ENCODE measurements at places on chromosomes 7 and 10.

- DNase-seq = no peak
Observed at GRCh38 chr7:33596686-33597085, 308.7 kb upstream of the BMPER start.

DNA sequence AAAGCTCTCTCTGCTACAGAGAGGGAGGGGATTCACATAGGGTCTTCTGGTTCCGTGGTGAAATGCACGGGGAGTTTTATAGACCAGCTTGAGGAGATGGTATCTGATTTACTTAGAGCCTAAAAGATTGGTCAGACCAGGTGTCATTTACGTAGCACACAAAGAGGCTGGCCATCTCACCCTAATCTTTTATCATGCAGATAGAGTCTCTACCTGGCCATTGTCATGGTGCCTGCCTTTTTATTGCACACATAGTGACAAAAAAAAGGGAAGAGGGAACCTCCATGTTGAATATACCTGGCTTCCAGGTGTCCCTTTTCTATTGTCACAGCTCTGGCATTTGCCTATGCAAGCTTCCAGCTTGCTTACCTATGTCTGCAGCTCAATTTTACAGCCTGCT is 1456.1 kb downstream of the GATA3 start:
- no peak for DNase-seq

- no peak for DNase-seq
Observed at GRCh38 chr10:88672041-88672440, 7.8 kb downstream of the LIPF start.

GRCh38 chr10:131859341-131860020 is 41.3 kb upstream of the PPP2R2D start:
- no peak for DNase-seq

GRCh38 chr7:137958470-137959431 is 43.1 kb downstream of the CREB3L2 start:
- no peak for DNase-seq

GRCh38 chr10:26468291-26468690 is 30.1 kb downstream of the APBB1IP start:
- DNase-seq = no peak

DNA sequence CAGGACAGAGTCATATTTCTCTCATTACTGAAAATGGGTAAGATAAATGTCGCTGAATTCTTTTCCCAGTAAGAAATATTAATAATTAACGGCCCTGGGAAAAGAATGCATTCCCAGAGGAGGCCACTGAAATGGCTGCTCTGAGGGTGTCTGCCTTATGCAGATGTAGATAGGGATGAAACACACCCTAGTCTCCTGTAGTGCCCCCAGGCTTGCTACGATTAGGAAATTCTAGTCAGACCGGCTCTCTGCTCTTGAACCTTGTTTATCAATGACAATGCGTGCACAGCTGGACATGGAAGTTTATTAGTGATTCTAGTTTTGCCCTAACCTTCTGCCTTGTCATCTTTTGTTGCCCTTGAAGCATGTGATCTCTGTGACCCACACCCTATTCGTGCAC is 291.1 kb downstream of the ZNF248 start:
- no peak for DNase-seq

DNA sequence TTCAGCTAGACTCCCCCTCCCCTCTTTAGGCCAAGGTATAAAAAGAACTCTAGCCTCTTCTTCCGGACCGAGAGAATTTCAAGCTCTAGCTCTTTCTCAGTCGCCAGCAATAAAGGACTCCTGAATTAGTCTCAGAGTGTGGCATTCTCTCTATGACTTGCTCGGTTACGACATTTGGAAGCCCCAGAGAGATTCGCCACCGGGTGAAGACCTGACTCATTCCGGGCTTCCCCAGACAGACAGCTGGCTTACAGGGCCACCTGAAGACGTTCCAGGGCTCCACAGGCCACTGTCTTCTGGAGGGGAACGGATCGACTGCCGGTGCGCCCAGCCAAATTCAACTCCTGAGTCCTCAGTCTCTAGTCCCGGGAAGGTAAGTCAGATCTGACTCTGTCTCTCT is at the start of gene AKR1B15:
Gene AKR1B15 (plus strand): TSS at position 234 of the 400 bp plus-strand sequence. CDS start 15,510 bp downstream, outside the sequence.
- DNase-seq = no peak

GRCh38 chr7:93861325-93861949 is 29.1 kb downstream of the TFPI2 start:
- no peak for DNase-seq

- no peak for DNase-seq
Observed at GRCh38 chr7:92415225-92415624, 32.1 kb upstream of the GATAD1 start.

- no peak for DNase-seq
Observed at GRCh38 chr7:47284691-47285635, 296.9 kb downstream of the TNS3 start.

DNA sequence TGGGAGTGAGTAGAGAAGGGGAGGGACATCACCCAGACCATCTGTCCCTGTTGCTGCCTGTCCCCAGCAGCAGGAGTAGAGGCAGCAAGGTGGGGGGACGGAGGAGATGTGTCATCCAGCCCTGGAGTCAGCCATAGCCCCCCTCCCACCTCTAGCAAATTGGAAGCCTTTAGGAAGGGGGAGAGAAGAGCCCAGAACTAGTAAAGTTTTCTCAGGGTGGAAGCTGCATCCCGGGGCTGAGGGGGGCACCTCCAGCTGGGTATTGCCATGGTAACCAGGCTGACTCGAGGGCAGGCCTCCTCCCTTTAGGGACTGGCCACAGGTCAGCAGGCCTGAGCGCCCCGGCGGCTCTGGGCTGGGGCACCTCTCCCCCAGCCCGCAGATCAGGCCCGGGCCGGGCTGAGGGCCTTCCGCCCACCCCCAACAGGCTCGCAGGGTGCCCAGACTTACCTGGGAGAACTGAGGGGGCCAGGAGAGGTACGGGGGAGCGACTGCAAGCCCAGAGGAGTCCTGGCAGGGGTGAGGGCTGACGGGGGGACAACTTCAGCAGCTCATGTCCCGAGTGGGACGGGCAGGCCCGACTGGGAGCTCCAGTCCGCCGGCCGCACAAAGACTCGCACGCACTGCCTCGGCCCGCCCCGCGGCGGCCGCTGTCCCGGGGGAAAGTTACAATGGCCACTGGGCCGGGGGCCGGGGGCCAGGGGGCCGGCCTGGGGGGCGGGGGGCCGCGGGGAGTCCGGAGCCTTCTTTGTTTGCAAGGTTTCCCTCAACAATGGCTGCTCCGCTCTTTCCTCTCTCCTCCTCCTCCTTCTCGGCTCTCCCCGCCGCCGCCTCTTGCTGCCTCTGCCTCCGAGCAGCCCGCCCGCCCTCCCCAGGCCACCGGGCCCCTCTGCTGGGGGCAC is 6.0 kb downstream of the LDB1 start:
- no peak for DNase-seq

DNA sequence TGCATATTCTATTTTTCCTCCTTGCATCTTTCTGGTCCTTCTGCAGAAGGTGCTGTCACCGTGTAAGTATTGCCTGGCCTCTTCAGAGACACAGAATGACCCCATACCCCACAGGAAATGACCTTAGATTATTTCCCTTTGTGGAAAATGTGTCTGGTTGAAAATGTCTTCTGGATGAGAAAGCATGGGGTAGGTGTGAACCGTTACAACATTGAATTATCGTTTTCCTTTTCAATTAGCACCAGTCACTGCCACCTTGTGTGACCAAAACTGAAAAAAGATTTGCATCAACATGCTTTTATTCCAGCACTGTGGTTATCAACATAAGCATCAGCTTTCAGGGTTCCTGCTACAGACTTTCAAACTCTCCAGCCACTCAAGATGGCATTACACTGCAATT is 58.0 kb upstream of the CELF2 start:
- no peak for DNase-seq

DNA sequence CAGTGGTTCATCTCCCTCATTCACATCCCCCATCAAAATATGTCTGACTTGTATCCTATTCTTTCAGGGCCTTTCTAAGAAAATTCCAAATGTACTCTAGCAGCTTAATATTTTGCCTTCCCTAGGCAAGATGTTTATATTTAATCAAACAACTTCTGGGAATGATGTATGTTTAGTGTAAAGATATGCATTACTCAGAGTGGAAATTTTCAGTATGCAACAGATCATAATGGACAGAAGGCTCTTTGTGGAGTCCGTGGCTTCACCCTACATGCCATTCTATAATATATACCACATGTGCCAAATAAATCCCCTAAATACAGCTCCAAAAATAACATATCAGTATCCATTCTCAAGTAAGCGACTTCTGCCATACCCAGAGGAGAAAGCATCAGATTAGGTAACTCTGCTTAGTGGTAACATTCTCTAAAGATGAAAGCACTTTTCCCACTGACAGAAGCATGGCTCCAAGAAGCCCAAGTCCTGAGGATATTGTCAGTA is 316.6 kb downstream of the KCNMA1 start:
- DNase-seq = no peak

DNA sequence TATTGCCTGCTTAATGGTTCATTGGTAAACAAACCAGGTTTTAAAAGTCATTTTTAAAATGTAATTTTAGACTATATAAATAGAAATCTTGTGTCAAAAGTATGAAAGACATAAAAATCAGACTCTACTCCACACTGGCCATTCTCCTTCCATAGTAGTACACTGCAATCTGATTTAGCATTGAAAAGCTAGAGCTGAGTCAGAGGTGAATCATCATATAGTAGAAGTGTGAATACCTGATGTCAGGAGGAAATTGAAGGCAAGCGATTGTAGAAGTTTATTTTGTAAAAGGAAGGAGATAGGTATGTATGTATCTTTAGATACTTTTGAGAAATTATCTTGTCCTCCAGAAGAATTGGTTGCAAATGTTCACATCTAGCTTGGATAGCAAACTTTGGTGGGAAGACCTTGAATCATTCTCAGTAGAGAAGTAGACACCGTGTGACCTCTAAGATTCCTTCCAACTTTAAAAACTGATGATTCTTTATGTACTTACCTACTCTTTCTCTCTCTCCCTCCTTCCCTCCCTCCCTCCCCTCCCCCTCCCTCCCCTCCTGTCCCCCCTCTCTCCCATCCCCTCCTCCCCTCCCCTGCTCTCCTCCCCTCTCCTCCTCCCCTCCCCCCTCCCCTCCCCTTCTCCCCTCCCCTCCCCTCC is 88.1 kb downstream of the BTAF1 start:
- DNase-seq = peak; percentile 12

DNA sequence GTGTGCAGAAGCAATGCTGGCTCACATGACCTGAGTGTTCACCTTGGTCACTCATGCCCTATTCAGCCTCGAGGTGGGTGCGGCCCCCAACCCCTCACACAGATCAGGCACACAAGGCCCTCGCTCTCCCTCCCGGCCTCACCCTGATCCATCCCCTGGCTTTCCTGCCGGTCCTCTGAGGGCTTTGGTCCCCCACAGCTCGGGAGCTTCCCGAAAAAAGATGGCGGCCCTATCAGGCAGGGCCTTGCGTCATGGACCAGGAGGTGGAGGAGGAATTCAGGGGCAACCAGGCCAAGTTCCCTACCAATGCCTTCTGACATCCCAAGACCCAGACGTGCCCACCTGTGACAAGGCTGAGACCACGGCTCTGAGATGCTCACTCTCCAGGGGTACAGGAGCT is 43.7 kb upstream of the DNAAF5 start:
- DNase-seq = no peak

- DNase-seq = no peak
Observed at GRCh38 chr7:37131855-37132254, 316.8 kb downstream of the ELMO1 start.

DNA sequence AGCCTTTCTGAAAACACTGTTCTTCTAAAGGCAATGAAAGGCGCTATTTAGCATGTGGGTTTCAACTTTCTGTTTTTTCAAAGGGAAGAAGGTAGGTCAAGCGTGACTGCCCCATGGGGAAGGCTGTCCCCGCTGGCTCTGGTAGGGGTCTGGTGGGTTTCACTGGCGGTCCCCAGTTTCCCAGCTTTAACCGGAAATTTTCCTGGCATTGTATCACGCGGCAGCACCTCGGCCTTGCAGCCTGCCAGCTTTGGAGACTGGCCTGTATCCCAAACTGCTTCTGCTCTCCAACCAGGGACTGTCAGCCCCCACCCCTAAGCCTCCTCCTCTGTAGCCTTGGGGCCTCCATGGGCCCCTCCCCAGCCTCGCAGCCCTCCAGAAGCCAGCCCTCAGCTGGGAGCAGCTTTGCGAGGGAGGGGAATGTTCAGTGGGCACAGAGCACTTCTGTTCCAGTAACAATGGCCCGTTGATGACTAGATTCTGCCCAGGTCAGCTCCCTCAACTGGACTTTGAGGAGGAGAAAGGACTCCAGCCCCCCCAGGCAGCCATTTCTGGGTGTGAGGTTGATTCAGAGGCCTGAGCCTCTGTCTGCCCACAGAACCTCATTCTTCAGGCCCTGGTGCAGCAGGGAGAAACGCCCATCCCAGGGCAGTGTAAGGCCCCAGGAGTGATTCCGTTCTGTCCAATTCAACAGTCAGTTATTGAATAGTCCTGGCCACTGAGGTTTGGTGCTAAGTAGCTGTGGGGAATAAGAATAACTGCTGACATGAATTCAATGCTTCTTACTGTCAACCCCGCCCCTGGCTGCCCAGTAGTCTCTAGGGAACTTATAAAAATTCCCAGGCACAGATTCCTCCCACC is 17.1 kb downstream of the CHST3 start:
- no peak for DNase-seq

- DNase-seq = no peak
Observed at GRCh38 chr10:133140417-133141143, 19.4 kb upstream of the KNDC1 start.

GRCh38 chr10:6565588-6565987 is 14.5 kb downstream of the PRKCQ start:
- DNase-seq = no peak

DNA sequence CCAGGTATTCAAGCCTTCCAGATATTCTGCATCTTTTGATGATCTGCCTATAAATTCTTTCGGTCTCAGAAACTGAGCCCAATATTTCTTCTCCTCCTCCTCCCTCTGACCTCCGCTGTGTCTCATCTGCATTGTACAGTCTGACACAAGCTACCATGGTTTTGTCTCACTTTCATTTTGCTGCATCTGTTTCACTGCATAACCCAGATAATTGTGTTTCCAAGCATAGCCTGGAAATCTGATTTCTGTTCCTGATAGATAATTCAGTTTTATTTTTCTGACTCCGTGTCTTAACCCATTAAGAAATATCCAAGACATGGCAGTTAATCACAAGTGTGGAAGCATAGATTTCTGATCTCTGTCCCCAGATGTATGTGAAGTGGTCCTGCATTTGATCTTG is 374.2 kb upstream of the SEMA3A start:
- DNase-seq = no peak

DNA sequence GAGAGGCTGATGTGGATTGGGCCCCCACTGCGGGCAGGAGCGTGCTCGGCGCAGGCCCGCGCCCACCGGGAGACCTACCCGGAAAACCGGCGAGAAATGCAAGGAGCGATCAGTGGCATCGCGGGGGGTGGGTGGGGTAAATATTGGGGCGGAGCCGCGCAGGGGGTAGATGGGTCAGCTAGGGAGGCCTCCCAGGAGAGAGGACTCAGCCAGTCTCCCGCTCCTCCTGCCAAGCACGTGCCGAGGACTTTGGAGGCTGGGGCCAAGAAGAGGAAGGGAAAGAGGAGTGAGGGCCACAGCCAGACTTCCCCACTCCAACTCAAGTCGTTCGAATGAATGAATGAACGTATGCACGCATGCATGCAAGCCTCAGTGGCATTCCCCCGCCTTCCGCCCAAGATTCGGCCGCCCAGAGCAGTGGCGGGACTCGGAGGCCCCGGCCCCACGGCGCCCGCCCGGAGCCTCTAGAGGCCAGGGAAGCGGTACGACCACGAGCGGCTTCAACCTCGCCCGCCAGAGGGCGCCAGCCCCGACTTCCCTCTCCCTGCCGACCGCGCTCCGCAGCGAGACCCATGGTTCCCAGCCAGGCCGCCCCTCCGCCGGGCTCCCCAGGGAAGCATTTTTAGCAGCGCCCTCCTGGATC is 3.6 kb downstream of the NPM3 start:
- no peak for DNase-seq

Measured in NCI-H1105 treated with DMSO at 0.1 percent for 48 hours (cell line).